ENCODE measurements at places on chromosomes 4 and X. TPM values are rescaled to one million over a fixed set of nuclear protein-coding genes. Genes with fewer than 3 reads are reported as not detected.

DNA sequence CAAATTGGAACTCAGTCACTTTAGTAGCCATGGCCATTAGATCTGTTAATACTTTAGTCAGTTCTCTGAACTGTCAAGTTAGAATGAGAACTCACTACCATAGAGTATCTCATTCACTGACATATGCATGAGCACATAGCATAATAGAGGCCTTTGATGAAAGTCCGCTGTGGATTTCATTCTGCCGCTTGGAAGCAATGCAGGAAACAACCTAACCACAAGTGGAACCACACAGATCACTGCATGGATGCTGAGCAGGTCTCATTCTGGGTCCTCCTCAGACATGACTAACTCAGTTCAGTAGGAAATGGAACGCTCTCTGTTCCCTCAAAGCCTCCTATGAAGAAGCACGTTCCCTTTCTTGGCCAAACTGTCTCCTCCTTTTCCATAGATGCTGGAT lies 1624.8 kb upstream of the TENM3 start:
- DNase-seq = no peak

DNA sequence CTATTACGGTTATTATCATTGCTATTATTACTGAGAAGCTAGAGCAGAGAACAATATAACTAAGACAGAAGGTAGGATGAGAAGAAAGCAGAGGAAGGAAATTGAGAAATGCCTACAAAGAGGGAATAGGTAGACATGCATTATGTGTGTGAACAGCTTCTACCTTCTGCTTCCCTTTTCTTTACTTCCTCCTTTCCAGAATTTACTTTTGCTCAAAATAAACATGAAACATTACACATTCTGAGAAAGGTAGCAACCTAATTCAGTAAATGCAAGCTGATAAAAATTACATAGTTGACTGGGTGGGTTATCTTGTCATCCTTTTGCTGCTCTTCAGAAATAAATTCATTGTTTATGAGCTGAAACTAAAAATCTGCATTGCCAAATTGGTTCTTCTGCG lies 54.6 kb downstream of the AMOT start:
- DNase-seq = no peak

DNA sequence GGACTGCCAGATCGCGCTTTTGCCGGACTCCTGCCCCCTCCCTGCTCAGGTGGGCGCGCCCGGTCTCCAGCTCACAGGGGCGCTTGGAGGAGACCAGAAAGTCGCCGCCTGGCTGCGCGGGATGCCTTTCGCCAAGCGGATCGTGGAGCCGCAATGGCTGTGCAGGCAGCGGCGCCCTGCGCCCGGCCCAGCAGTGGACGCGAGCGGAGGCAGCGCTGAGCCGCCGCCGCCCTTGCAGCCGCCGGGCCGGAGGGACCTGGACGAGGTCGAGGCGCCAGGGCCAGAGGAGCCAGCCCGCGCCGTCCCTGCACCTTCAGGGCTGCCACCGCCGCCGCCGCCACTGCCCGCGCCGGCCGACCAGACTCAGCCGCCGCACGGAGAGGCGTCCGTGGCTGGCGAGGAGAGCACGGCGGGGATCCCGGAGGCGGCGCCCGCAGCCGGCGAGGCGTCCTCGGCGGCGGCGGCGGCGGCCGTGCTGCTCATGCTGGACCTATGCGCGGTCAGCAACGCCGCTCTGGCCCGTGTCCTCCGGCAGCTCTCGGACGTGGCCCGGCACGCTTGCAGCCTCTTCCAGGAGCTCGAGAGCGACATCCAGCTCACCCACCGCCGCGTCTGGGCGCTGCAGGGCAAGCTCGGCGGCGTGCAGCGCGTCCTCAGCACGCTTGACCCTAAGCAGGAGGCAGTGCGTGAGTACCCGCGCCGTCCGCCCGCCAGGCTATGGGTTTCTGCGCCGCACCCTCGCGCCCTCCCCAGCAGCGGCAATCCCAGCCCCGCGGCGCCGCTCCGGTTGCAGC lies 834 bp downstream of the NHS start:
- DNase-seq = no peak

FAM193A gene
- total RNA-seq = 36.9 TPM

WNK3 gene
- total RNA-seq = 0.27 TPM
